ENCODE measurements at places on chromosomes 3 and 15.

- DNase-seq: no peak
Observed at GRCh38 chr3:120339362-120339761, 9.8 kb downstream of the LRRC58 start.

GRCh38 chr15:88636050-88636449 lies 2.8 kb upstream of the ISG20 start:
- DNase-seq: peak; percentile 61

GRCh38 chr3:57064572-57064971 lies 4.1 kb downstream of the SPATA12 start:
- no peak for DNase-seq

GRCh38 chr15:63212050-63213004 lies 22.9 kb downstream of the RAB8B start:
- DNase-seq: no peak

DNA sequence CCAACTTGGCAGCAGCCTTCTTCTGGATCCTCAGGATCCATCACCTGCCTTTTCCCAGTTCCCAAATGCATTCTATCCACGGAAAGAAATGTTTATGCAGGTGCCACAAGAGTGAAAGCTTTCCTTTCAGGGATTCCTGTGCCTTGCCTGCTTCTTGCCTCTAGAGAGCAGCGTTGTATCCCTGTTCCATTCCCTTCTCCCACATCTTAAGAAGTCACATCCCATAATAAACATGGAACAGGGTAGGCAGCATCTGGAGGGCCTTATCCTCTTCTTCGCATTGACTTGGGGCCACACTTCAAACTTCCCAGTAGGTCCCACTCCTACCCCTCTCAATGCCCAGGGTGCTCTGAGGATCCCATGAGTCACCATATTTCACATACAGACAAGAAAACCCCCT lies 72.7 kb upstream of the DCLK3 start:
- no peak for DNase-seq

Measured in stimulated activated CD4-positive, alpha-beta T cell treated with anti-CD3 and anti-CD28 coated beads, Interleukin-15, amount 100 ng/mL, for 24 hours (primary cell).